Stimulated activated CD8-positive, alpha-beta memory T cell treated with anti-CD3 and anti-CD28 coated beads, Interleukin-2, amount 100 ng/mL, for 1 hour (primary cell): ENCODE measurements at places on chromosomes 1 and 21.

DNA sequence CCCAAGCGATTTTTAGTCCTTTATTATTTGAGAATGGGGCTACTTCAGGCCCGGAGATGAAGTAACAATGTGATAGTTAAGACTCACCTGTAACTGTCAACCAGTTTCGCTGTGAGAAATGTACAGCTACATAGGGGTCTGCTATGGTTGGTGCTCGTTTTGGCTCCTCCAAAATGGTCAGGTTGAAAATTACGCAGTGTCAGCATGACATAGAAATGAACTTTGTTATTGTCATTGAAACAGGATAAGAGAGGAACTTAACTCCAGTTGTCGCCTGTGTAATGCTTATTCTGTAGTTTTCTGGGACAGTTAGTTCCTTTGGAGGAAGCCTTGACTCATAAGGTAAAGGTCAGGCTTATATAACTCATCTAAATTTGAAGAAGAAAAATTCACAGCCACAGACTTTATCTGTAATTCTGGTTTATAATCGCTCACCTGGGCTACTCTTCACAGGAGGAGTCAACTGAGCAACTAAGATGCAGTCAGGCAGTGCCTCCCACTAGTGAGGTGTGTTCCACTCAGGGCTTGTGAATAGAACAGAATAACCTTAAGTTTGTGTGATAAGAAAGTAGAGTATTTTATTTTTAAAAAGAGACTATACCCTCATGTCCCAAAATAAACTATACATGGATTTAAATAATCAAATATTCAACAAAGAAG, 130.9 kb downstream of the CD247 start:
- DNase-seq, result no peak

- DNase-seq, result no peak
Measured at GRCh38 chr21:33063907-33064622, 5.9 kb upstream of the OLIG1 start.

DNA sequence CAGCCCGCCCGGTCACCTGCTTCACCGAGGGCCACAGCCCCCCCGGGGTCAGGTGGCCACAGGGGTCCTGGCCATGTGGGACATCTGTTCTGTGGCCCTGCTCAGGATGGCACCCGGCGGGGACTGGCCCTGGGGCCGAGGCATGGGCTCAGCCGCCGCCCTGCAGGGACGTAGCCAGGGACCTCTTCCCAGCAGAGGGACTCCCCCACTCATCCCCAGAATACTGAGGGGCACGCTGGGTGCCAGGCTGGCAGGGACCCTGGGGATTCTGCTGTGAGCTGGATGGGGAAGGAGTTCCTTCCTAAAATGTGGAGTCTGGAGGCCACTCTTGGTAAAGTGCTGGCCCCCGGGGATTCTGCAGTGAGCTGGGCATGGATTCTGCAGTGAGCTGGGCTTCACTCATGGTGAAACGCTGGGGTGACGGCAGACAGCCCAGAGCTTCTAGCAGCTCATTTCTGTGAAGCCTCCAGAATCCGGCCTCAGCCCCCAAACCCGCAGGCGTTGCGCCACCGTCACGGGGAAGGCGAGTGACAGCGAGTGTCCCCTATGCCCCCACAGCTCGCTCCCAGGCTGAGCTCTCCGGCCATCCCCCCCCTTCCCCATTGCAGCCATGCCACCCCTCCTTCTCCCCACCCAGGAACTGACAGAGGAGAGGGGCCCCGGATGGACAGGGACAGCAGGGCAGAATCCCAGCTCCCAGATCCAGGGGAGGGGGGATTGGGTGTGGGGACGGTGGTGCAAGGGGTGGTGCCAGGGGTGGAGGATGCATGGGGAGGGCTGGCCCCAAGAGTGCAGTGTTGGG, 1.4 kb downstream of the ITGB2 start:
- DNase-seq, result no peak

DNA sequence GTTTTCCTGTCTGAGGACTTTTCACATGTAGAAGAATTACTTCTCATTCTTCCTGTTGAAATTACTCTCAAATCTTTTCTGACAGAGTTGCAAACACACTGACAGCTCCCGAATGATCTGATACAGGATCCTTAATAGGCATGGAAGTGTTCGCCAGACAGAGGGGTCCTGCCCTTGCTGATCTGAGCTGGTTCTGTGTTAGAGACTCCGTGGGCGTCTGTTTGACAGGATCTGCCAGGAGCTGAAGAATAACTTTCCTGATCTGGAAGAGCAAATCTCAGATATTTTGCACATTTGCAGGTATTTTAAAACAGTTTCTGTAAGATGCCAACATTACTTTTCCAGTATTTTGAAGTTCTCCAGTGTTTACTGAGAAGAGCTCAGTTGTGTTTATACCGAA, 202.3 kb downstream of the DYRK1A start:
- DNase-seq, result no peak

DNA sequence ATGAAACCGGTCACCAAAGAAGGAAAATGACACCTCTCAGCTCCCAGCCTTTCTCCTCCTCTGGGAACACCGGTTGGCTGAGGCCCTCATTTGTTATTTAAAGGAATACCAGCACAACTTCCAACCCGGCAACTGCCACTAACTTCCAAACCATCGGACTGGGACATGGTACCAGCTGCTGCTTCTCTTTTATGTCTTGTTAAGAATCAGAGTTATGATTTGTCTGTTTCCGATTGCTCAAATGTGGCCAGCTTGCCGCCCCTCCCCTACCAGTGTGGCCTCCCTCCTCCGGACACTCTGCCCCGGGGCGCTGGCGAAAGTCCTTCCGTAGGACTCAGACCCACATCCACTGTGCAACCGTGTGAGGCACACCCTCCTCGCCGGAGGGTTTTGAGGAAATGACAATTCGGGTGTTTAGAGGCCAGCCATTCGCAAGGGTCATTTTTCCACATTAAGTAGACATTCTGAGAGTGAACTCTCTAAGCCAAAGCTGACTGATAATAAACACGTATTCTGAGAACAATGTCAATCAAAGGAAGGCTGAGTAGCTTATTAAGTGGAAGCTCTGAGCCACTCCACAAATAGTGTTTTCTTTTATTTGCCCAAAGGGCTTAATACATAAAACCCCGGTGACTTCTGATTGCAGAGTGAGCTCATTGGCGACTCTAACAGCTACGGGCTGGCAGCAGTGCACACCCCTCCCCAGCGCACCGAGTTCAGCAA, 5.5 kb downstream of the RIPK4 start:
- no peak for DNase-seq

GRCh38 chr1:160819186-160819585, 23.2 kb downstream of the LY9 start:
- no peak for DNase-seq

DNA sequence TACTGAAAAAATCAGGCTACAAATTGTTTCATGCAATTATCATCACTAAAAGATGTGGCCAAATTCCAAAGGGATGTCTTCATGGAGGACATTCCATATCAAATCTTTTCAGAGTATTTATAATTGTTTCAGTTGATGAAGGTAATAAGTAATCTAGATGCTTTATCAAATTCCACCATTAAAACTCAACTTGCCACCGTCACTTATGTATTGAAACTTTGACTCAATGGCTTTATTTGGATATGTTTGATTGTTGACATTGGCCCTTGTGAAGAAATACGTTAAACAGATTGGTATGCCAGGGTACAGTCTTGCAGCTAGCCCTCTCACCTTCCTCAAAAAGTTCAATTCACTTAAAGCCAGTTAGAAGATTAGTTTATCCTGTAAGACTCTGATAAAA, 32.2 kb upstream of the PALMD start:
- no peak for DNase-seq
